ENCODE measurements at places on chromosomes 5 and 9.

- no peak for DNase-seq
Observed at GRCh38 chr5:132204371-132205135, 23.1 kb downstream of the P4HA2 start.

- DNase-seq: no peak
Observed at GRCh38 chr9:134678206-134678605, 36.6 kb downstream of the COL5A1 start.

GRCh38 chr5:116930616-116931015, 356.0 kb upstream of the SEMA6A start:
- no peak for DNase-seq

DNA sequence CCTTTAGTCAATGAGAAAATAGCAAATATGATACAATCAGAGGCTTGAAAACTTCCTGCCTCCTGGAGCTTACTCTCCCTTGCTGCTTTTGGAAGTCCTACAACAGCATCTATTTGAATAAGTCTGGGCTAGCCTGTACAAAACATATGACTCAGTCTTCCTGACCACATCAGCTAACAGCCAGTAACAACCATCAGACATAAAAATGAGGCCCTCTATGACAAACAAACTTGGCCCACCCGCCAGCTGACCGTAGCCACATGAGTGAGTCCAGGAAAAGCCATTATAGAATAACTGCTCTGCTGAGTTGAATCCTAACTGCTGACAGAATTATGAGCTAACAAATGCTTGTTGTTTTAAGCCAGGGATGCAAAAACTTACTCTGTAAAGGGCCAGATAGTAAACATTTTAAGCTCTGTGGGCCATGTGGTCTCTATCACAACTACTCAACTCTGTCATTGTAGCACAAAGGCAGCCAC, 347.6 kb downstream of the PTPRD start:
- no peak for DNase-seq

DNA sequence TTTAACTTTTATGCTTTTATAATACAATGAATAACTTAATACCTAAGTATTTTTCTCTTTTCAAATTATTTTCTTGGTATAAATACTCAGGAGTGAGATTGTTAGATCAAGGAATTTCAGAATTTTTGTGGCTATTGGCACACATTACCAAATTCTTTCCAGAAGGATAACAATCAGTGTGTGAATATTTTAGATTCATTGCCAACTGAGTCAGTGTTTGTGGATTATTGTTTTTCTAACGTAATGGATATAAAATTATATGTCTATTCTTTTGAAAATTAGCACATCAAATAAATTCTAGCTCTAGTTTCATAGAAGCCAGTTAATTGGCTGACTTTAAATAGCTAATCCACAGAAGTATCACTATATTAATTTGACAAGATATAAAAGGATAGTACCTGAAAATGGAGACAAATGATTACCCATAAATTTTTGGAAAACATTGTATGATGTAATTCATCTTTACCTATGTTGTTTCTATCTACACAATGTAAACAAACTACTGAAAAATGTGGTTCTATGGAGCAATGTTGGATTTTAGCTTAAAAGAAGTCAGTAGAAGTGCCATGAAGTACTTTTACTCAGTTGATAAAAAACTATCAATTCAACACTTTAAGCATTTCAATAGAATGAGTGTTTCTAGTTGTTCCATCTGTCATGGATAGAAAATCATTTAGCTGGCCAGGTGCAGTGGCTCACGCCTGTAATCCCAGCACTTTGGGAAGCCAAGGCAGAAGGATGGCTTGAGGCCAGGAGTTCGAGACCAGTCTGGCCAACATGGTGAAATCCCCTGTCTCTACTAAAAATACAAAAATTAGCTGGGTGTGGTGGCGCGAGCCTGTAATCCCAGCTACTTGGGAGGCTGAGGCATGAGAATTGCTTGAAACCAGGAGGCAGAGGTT, 185.1 kb downstream of the ADAMTSL1 start:
- no peak for DNase-seq

DNA sequence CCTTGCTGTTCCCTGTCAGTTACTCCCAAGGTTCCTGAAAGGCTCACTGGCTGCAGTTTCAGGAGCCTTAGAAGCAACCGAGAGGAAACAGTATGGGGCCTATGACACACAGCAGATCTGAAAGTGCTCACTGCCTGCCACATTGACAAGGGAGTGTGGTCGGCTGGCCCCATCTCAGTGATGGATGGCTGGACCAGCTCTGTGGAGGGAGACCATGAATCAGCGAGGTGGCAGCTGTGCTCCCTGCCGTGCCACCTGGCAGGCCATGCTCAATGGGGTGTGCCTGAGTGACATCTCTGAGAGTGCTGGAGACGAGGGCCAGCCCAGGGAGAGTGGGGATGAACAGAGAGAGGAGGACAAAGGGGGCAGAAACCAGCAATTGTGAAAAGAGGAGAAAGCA, 49.1 kb downstream of the DOCK2 start:
- DNase-seq: no peak

DNA sequence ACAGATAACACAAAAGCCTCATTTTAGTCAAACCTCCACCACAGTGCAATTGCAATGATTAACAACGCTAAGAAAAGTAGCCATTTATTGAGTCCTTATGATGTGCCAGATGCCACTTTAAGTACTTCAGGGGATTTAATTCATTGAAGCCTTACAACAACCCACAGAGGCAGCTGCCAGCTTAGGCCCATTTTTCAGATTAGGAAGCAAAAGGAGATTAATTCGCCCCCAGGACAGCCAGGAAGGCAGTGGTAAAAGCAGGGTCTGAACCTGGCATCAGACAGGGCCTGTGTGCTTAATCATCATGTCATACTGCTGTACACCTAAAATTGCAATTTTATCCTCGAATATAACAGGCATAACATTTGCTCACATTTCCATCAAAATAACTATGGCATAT, 23.9 kb downstream of the MED27 start:
- no peak for DNase-seq

GRCh38 chr9:5524090-5524489, 13.8 kb downstream of the PDCD1LG2 start:
- no peak for DNase-seq

DNA sequence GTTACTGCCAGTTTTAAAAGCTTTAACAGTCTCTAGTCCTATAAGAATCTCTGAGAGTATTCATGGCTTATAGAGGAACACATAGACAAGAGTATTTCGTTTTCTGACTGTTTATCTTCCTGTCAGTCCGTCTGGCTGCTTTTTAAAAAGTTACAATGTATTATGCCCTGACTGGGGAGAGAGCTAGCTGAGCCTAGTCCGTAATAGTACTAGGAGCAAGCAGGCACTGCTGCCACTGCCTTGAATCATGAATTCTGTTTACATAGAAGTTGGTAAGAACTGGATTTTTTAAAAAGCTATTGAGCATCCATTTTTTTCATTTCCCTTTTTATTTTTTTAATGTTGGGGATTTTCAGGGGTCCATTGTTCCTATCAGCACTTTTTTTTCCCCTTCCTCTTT, 26.6 kb downstream of the XPA start:
- DNase-seq: no peak

- DNase-seq: no peak
Observed at GRCh38 chr9:98576354-98576753, 132.4 kb downstream of the GABBR2 start.

DNA sequence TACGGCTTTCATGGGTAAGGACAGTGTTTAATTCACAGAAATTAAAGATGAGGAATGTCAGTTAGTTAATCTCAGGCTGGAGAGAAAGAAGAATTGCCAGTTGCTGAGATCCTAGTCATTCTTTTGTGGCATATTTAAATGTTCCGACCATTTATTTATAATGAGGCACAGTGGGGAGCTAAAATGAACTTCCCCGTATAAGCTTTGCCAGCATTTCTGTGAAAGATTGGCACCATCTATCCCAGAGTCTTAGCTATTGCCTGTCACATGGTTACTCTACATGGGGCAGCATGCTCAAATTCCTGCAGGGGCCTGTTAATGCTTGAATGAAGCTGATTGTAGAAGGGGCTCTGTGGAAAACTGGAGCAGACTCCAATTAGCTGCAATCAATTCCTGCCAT, 314.1 kb downstream of the PRELID2 start:
- DNase-seq: no peak

DNA sequence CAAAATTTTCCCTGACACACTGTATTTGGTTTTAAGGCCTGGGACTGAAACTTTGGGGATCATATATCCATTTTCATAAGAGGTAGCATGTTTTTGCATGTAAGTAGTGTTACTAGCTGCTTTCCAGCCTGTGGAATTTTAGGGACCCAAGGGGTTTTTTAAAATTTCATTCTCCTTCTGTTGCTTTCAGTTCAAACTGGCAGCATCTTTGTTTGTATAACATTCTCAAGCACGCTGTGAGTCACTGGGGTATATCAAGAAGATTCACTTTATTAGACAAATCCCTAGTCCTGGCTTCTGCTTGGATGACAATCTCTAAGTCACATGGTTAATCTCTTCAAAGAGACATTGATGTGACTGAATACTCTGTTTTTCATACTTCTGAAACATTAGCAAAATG, 479.0 kb downstream of the CYLC2 start:
- no peak for DNase-seq

- no peak for DNase-seq
Observed at GRCh38 chr5:62614355-62614754, 35.7 kb downstream of the LRRC70 start.

GRCh38 chr5:138721979-138722378, 31.2 kb upstream of the CTNNA1 start:
- DNase-seq: no peak

DNA sequence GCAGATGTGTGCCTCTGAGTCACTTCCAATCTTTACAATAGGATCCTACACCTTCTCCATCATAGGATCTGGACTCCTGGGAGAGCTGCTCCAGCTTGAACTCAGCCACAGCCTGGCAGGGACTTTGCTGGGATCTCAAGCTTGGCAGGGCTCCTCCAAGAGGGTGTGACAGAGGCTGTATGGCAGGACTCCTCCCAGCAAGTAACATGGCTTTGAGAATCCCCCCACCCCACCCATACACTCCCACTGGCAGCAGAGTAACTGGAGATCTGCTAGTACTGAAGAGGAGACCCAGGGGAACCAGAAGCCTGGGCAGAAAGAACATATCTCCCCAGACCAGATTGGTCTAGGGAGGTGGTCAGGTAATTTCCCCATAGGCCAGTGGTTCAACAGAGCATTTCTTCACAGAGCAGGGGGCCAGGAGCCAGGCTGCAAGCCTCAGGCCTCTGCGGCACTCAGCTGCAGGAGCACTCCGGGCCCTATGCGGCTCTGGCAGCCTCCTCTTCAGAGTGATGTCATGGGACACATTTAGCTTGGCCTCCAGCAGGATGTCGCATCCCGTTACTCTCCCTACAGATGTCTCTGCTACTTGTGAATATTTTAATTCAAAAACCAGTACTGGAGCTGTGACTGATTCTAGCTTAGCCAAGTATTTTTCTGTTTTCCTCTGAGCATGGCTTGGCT, 1.7 kb upstream of the ACSL6 start:
- no peak for DNase-seq

GRCh38 chr9:5453004-5453403, 2.7 kb downstream of the CD274 start:
- DNase-seq: peak; percentile 52

- DNase-seq: no peak
Observed at GRCh38 chr9:73143711-73144328, 7.8 kb upstream of the ANXA1 start.

DNA sequence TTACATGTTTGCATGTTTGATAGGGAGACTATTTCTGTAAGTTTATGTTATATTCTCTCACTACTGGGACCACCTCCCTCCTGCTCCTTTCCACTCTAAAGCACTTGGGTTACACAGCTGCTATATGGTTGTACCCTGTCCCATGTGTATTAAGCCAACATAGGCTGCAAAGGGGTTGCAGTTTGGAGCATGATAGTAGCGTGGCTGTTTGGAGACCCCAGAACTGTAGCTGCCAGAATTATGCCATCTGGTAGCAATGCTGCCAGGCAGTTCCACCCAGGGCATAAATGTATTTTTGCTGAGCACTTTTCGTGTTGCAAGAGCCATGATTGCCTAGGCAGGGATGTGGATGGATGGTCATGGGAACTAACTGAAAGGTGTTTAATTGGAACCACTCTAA, 81.8 kb downstream of the CNTLN start:
- DNase-seq: no peak

GRCh38 chr5:180338001-180338707, 15.0 kb downstream of the GFPT2 start:
- no peak for DNase-seq

DNA sequence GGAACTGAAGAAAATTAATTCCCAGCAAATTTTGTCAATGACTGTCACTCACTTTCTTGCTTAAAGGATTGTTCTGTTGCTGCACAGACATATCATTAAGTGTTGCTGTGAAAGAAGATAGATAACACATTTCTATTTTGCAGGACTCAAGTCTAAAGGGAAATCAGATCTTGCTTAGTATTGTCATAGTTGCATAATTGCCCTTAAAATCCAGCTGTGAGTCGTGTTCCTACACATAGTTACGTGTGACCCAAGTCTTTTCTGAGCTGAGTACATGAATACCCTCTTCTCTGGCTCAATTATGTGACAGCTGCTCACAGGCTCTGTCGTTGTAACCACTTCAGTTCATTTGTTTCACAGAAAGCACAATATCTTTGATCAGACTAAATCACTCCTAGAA, 390.8 kb downstream of the DTWD2 start:
- DNase-seq: no peak

DNA sequence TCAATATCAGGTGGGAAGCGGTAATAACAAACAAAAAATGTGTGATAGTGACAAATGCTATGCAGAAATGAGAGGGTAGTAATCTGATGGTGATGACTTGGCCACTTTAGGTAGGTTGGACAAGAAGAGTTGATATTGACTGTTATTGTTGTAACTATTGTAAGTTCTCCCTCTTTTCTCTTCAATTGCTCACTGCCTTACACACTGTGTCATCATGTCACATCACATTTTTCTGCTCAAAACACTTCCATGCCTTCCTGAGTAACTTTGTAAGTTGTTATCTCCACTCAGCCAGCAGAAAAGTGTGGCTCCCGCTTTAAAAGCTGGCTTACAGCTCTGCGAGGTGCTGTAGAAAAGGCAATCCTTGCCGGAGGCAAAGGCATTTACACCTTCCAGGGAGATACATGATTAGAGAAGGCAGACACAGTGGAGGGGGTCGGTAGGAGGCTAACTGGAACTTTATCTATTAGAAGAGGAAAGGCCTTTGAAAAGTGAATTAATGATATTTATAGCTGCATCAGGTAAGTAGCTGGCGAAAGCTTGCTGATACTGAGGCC, 85.2 kb upstream of the CLINT1 start:
- no peak for DNase-seq

DNA sequence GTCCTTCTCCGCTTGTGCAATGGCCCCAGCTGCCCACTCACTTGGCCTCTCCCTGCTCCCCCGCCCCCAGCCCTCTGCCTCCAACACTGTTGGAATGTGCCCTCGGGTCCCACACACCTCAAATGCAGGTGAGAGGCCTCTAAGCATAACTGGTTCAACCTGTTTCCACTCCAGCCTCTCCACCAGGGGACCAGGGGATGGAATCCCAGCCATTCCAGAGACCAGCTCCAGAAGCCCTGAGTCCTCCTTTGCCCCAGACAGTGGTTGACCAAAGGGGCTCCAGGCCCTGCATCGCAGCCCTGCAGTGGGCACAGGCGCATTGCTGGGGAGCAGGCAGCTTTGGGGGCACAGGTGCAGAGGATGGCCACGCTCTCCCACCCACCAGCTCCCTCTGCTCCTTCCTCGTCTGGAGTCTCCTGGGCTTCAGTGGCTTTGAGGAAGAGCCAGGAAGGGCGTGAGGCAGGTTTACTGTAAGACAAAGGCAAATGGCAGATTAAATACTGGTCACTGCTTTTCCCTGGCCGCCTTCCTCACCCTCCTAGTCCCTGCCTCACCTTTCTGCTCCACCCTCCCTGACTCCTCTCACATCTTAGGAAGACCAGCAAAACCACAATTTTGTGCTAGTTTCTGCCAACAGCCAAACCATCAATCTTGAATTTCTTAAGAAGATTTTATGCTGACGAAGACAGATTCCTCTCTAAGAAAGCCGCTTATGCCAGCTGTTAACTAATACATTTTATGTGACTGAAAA, 29.1 kb upstream of the IRX2 start:
- DNase-seq: no peak
